ENCODE measurements at places on chromosomes 3 and 15. TPM values are rescaled to one million over a fixed set of nuclear protein-coding genes. Genes with fewer than 3 reads are reported as not detected.

DNA sequence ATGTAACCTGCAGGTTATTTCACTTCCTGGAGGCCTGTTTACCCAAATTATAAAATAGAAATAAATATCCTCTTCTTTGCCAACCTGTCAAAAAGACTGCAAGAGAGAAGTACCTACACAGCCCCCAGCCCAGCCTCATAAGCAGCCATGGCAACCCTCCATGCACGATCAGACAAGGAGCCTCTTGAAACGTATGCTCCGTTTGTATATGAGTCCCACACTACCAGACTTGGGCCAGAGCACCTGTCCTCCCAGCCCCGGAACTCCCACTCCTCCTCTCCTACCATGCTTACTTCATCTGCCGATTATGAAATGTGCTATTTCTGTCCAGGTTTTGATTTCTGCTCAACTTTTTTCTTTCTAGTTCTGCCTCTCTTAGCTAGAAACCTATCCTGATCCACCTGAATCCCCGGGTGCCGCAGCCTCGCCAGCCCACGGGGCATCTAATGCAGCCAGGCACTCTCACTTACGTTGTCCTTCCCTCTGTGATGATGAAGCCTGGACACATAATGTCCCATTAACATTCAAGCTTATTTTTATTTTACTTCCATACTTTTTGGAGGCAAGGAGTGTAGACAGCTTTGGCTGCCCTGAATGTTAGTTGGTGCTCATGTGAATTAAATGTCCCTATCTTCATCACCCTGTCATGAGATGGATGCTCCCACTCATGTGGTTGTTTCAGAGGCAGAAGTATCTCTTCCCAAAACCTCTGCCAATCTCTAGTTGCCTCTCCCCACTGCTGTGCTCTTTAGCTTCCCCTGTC is 73.8 kb downstream of the MB21D2 start:
- no peak for DNase-seq

- DNase-seq = no peak
Observed at GRCh38 chr15:93274257-93274656, 185.2 kb upstream of the RGMA start.

DNA sequence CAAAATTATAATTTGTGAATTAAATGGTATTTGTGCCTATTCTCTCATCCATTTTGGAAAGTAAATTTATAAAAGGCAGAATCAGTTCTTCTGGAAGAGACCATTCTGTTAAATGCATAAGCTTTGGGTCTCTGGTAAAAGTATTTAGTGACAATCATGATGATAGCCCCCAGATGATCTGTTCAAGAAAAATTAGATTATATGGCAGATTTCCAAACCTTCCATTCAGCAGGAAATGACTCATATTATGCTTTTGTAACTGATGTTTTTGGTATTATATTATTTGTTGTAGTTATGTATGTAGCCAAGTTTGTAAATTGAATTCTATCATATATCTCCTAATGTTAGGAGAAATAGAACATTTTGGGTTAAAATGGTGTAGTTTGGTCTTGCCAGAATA is 340.8 kb upstream of the DPH6 start:
- DNase-seq = no peak

DNA sequence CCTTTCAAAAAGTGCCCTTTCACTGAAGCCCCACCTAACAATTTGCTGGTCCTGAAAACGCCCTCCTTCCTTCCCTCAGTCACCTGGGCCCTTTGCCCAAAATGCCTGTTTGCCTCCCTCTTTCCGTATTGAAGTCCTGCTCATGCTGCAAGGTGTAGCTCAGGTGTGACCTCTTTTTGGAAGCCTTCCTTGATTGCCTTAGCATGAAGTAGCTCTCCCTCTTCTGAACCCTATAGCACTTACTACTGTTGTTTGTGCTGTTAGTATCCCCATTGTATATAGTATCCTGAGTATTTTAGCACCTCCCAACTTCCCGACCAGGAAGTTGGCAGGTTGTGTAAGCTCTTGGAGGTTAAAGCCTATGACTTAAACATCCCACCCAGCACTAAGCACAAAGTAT is 1.7 kb downstream of the PLS1 start:
- DNase-seq = no peak

DNA sequence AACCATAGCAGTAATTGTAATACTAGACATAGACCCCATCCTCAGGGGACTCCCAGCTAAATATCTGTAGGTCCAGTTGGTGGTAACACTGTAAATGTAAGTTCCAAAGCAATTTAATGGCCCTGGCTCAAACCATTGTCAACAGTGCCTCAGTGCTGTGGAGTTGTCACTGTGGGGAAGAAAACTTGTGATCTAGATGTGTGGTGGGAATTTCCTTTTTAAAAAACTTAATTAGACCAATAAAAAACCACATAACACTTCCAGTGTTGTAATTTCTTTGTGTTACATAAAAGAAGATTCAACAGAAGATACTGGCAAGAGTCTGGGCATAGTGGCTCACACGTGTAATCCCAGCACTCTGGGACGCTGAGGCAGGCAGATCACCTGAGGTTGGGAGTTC is 138.6 kb upstream of the UMPS start:
- DNase-seq = no peak

- no peak for DNase-seq
Observed at GRCh38 chr15:93477188-93477587, 388.2 kb upstream of the RGMA start.

The SAMMSON gene
- total RNA-seq = 0.47 TPM

The ST3GAL6 gene
- total RNA-seq = 35.6 TPM

The OPA1 gene
- 133 TPM for total RNA-seq

The SGO1 gene
- 1.7 TPM for total RNA-seq

DNA sequence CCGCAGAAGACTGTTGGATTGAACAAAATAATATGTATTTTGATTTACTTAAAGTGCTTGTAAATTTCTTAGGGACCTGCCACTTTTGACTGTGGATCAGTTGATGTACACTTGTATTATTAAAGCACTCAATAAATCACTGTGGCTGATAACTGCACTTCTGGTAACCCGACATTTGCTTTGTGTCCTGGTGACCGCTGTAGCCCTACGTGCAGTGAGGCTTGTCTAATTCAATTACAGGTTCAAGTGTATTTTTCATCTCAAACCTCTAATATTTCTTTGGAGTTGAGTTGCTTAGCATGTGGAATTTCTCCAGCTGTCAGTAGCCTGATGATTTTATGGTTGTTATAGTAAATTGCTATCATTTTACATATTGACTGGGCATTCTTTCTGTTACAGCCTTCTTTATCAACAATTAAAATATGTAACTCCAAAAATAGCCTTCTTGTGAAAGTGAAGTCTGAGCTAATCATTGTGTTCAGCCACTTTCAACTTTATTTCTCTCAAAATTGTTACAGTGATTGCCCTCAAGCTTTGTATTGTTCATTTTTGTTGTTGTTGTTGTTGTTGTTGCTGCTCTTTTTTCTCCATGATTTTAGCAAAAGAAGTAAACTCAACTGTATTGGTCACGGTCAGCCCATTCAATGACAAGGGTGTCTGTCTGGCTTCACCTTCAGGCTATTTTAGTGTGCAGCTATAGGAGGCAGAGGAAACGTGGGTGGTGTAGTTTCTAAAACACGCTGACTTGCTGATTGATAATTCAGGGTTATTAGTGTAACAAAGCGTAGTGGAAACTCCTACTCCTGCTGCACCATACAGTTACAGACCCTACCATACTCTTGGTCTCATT is 215.1 kb upstream of the UBE2E1 start:
- DNase-seq = no peak

- DNase-seq = no peak
Observed at GRCh38 chr3:115102046-115102445, 45.0 kb downstream of the ZBTB20 start.

The MKRN2OS gene
- not detected for total RNA-seq
